ENCODE measurements at places on chromosomes 1 and 21. TPM values are rescaled to one million over a fixed set of nuclear protein-coding genes. Genes with fewer than 3 reads are reported as not detected.

ATAD3C gene
- total RNA-seq, result 1.1 TPM

GPR37L1 gene
- total RNA-seq, result 0.44 TPM

OR2L5 gene
- not detected for total RNA-seq

OR2AK2 gene
- total RNA-seq, result not detected

KCNJ15 gene
- 2.8 TPM for total RNA-seq

RXRG gene
- total RNA-seq, result 1.7 TPM

DNA sequence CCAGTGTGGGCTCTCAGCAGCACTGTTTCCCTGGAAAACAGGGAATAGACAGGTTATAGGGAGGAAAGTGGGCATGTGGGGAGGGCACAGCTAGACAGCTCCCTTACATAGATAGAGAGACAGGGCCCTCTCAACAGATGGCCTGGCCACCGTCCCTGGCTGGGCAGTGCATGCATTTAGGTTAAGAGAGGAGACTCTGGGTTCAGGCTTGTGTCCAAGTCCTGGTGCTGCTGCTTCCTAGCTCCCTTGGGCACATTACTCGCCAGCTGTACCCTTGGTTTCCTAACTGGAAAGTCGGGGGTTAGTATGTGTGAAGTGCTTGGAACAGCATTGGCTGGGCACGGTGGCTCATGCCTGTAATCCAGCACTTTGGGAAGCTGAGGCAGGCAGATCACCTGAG, 9.1 kb downstream of the PLOD1 start:
- no peaks in the 10 kb centered on the region for H3K4me1 ChIP-seq
- no peak overlapping the region for H3K4me3 ChIP-seq
- no peak overlapping the region for H3K27ac ChIP-seq
- H3K36me3 ChIP-seq, result no peaks in the 10 kb centered on the region
- no peaks in the 10 kb centered on the region for H3K27me3 ChIP-seq
- DNase-seq, result no peak

- H3K27me3 ChIP-seq, result no peaks in the 10 kb centered on the region
- H3K4me1 ChIP-seq, result no peaks in the 10 kb centered on the region
- no peak overlapping the region for H3K4me3 ChIP-seq
- no peaks in the 10 kb centered on the region for H3K36me3 ChIP-seq
- no peak overlapping the region for H3K27ac ChIP-seq
Measured at GRCh38 chr1:110192541-110192940, 17.6 kb upstream of the KCNC4 start.

- DNase-seq, result no peak
- no peak overlapping the region for H3K27ac ChIP-seq
Measured at GRCh38 chr1:180365039-180365438, 135.0 kb downstream of the LHX4 start.

DNA sequence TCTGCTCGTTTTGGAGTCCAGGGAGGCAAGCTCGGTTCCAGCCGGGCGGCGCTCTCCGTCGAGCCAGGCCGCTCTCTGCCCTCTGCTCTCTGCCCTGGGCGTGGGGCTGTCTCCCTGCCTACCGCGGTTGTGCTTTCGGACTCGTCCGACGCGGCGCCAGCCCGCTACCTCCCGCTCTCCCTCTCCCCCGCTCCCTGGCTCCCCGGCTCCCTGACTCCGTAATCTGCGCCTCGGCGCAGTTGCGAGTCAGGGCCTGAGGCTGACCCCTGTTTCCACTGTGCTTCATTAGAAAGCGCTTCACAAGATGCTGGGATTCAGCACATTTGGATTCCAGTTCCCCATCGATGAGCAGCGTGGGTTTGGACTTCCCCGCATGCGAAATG, 2.2 kb downstream of the SOX13 start:
- no peak overlapping the region for H3K4me3 ChIP-seq
- peaks cover 24% of the 10 kb centered on the region for H3K4me1 ChIP-seq
- peak; percentile 41 for DNase-seq
- no peaks in the 10 kb centered on the region for H3K36me3 ChIP-seq
- H3K27ac ChIP-seq, result peak overlapping the region; percentile 67
- no peaks in the 10 kb centered on the region for H3K27me3 ChIP-seq

GRCh38 chr1:2169200-2169836, 25.3 kb downstream of the FAAP20 start:
- no peak overlapping the region for H3K4me3 ChIP-seq
- no peaks in the 10 kb centered on the region for H3K36me3 ChIP-seq
- no peak for DNase-seq

DNA sequence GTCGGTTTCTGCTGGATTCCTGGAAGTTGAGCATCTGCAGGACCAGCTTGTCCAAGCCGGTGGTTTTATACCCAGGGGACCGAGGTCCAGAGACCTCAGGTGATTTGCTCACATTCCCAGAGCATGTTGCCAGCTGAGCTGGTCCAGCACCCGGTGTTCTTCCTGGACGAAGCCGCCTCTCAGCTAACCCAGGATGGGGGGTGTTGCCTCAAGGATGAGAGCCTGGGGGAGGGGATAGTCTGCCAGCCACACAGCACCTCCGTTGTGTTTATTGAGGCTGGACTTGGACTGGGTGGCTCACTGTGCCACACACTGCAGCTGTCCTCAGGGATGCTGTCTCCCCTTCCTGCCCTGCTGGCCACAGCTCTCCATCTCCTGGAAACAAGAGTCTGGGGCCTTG, 1.5 kb downstream of the TMEM201 start:
- H3K4me3 ChIP-seq, result no peak overlapping the region
- H3K4me1 ChIP-seq, result peaks cover 20% of the 10 kb centered on the region
- H3K27ac ChIP-seq, result peak overlapping the region; percentile 54
- DNase-seq, result no peak
- no peaks in the 10 kb centered on the region for H3K36me3 ChIP-seq
- H3K27me3 ChIP-seq, result no peaks in the 10 kb centered on the region

DNA sequence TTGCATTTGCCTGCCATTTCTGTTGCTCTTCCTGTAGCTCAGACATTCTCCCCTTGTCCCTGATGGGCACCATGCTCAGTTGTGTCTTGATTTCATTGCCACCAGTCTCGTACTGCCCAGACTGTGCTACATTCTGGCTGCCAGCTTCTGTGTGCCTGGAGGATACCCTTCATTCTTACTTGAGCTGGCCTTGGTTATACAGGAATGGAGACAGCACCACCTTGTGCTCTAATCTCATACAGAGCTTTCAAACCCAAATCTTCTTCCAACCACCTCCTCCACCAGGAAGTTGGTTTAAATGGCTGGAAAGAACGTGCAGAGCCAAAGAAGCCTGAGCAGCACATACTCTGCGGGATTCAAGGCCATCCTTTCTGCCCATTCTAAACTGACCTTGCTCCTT, 165.3 kb downstream of the SLC35F3 start:
- H3K4me3 ChIP-seq, result no peak overlapping the region
- no peaks in the 10 kb centered on the region for H3K36me3 ChIP-seq
- no peaks in the 10 kb centered on the region for H3K27me3 ChIP-seq
- no peak for DNase-seq
- no peaks in the 10 kb centered on the region for H3K4me1 ChIP-seq
- no peak overlapping the region for H3K27ac ChIP-seq

DNA sequence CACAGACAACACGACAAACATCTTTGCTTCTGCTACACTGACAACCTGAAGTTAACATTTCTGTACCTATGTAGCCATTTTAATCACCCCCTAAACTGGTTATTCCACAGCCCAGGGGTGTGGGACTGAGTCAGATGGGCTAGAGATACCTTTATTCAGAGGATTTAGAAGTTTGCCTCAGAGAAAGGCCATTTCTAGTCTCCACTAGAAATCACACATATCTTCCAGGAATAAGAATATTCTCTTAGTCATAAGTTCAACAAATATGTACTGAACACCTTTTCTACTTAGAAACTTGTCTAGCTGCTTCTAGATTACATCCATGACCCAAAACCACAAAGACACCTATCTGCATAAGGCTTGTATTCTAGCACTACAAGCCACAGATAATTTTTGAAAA, 38.8 kb downstream of the ERG start:
- H3K4me1 ChIP-seq, result no peaks in the 10 kb centered on the region
- no peak overlapping the region for H3K4me3 ChIP-seq
- DNase-seq, result no peak

DNA sequence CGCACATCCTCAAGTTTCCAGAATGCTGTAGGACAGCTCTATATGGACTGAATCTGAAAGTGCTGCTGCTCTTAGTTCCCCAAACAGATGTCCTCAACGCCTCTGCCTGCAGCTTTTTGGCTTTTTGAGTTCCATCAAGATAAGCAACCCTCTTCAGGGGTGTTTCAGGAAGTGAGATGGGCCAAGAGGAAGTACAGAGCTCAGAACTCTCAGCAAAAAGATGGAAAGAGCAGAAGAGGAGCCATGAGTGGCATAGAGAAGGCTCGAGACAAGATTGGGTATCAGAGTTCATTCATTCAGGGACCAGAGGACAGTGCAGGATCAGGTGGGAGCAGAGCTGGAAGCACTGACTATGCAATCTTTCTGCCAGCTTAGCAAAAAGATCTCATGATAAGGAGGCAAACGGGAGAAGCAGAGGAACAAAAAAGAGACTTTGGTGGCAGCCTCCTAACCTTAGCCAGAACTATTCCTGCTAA, at the start of the genes ADORA3 and TMIGD3:
TSS of gene ADORA3 (minus strand) at position 49 of the 476 bp plus-strand sequence. CDS start 279 bp downstream, outside the sequence.
TSS of gene TMIGD3 (minus strand) at position 49 of the 476 bp plus-strand sequence. CDS start 279 bp downstream, outside the sequence.
- H3K27ac ChIP-seq, result peak within 1 kb of the TSS; percentile 65
- H3K27me3 ChIP-seq, result no peaks in the 10 kb centered on the region
- peaks cover 15% of the 10 kb centered on the region for H3K4me1 ChIP-seq
- DNase-seq, result no peak
- no peaks in the 10 kb centered on the region for H3K36me3 ChIP-seq

DNA sequence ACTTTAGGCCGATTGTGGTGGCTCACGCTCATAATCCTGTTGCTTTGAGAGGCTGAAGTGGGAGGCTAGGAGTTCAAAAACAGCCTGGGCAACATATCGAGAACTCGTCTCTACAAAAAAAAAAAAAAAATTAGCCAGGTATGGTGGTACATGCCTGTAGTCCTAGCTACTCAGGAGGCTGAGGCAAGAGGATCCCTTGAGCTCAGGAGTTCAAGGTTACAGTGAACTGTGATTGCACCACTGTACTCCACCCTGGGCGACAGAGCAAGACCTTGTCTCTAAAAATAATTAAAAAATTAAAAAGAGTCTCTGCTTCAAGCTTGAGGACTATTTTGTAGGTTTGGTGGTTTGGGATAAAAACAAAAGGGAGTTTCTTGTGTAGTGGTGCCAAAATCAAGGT, 21.2 kb downstream of the KDM1A start:
- no peak overlapping the region for H3K27ac ChIP-seq
- no peaks in the 10 kb centered on the region for H3K36me3 ChIP-seq
- no peak for DNase-seq
- no peaks in the 10 kb centered on the region for H3K27me3 ChIP-seq
- H3K4me1 ChIP-seq, result no peaks in the 10 kb centered on the region

- DNase-seq, result no peak
- no peak overlapping the region for H3K27ac ChIP-seq
- H3K4me3 ChIP-seq, result no peak overlapping the region
- H3K27me3 ChIP-seq, result no peaks in the 10 kb centered on the region
- no peaks in the 10 kb centered on the region for H3K36me3 ChIP-seq
Measured at GRCh38 chr1:165841582-165842017, 14.2 kb downstream of the UCK2 start.

- no peaks in the 10 kb centered on the region for H3K36me3 ChIP-seq
- peaks cover 49% of the 10 kb centered on the region for H3K4me1 ChIP-seq
- H3K27ac ChIP-seq, result no peak overlapping the region
- H3K27me3 ChIP-seq, result no peaks in the 10 kb centered on the region
- DNase-seq, result no peak
- no peak overlapping the region for H3K4me3 ChIP-seq
Measured at GRCh38 chr1:51504806-51505525, 14.1 kb downstream of the EPS15 start.

DNA sequence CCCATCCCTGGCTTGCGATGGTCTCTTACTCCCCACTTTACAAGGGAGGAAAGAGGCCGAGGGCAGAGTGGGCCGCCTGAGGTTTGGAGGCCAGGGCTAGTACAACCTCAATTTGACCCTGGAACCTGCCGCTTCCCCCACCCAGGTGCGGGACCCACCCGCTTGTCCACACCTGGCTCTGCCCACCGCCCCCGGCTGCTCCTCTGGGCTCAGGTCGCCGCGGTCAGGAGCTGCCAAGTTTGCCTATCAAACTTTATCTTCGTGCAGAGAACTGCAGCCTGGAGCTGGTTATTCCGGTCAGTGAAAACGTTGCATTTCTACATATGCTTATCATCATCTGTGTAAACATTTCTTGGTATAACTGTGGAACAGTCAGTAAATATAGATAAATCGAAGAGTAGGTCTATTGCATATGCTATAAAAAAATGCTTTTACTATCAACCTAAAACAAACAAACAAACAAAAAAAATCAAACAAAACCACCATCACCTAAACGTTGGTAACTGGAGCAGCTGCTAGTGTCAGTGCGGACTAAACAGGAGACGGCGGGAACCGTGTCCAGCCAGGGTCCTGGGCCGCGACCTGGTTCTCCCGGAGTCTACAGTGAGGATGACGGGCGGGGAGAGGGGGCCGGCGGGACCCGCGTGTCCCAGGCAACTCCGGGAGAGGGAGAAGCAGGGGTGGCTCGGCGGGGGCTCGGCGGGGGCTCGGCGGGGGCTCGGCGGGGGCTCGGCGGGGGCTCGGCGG, 906 bp upstream of the ADARB1 start:
- H3K4me3 ChIP-seq, result peak overlapping the region; percentile 94
- peak; percentile 33 for DNase-seq
- H3K4me1 ChIP-seq, result peaks cover 16% of the 10 kb centered on the region
- no peak overlapping the region for H3K27ac ChIP-seq

DNA sequence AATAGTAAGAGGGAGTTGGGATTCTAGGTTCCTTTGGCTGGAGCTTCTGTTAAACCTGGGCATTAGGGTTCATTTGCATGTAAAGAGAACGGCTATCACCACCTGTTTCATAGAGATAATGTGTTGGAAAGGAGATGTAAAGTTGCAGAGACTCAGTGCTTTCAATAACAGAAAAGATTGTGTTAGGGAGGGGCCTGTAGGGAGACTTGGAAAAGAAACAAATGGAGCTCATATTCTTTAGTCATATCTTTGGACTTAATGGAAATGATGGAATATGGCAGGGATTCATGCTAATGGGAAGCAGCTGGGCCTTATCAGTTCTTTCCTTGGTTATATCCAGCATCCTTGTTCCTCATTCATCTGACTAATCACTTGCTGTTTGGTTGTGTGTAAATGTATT, 144.9 kb downstream of the CD247 start:
- H3K4me1 ChIP-seq, result peaks cover 8% of the 10 kb centered on the region
- no peak for DNase-seq
- H3K27me3 ChIP-seq, result no peaks in the 10 kb centered on the region
- no peak overlapping the region for H3K27ac ChIP-seq

GRCh38 chr1:41414716-41415306, 53.6 kb downstream of the FOXO6 start:
- no peak for DNase-seq
- no peak overlapping the region for H3K4me3 ChIP-seq
- H3K36me3 ChIP-seq, result no peaks in the 10 kb centered on the region
- no peaks in the 10 kb centered on the region for H3K27me3 ChIP-seq
- no peak overlapping the region for H3K27ac ChIP-seq
- H3K4me1 ChIP-seq, result no peaks in the 10 kb centered on the region

DNA sequence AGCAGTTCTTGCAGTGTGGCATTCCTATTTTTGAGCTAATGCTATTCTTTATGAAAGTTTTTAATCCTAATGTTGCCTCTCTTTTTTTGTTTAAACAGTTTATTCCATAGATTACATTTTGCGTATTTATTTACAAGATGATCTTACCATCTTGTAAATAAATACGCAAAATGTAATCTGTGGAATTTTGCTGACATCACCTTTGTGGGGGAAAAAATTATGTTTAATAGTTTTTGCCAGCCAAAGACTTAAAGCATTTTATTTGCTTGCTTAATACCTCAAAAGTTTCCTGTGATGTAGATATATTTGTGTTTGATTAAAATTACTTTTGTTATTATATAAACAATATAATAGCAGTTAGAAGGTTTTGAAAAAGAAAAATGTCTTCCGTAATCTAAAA, 15.3 kb downstream of the CDC7 start:
- H3K4me3 ChIP-seq, result no peak overlapping the region
- DNase-seq, result no peak
- no peaks in the 10 kb centered on the region for H3K36me3 ChIP-seq
- no peaks in the 10 kb centered on the region for H3K27me3 ChIP-seq

Data from adrenal gland (tissue), 19 donors.